ENCODE measurements at places on chromosomes 2 and 18. TPM values are rescaled to one million over a fixed set of nuclear protein-coding genes. Genes with fewer than 3 reads are reported as not detected.
A peak's percentile ranks its signal among the peaks of the same experiment; 100 is the strongest.

DNA sequence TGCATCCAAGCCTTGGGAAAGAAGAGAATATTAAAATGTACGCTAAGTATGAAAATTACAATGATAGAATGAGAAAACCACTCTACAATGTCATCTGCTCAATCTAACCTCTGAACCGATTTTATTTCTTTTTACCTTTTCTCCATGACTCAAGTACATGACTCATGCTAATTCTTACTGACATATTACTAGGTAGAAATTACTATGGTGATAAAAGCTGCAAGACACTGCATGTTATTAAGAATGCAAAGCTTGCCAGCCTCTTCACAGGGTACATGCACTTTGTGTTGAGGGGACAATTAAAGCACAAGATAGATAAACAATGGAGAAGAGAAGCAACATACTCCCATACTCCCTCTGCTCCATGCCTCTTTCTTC, 20.7 kb downstream of the SFT2D3 start:
- DNase-seq, result no peak

- DNase-seq, result no peak
These were observed 73.9 kb downstream of the NEDD4L start for GRCh38 chr18:58117786-58118403.

DNA sequence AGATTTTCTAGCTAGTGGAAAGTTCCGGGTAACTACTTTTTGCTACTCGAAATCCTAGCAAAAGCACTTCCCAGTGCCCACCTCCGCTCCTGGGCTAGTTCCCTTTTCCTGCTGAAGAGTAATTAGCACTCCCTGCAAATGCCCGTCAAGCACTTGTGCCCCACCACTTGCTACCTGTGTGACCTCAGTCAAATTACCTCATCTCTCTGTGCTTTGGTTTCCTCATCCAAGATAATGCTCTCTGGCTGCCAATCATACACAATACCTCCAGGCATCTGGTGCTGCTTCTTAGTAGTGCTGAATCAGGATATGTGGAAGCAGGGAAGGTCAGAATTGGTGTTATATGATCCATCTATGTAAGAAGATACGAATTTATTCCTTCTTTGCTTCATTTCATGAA, 102.1 kb upstream of the CDCA7 start:
- no peak for DNase-seq

DNA sequence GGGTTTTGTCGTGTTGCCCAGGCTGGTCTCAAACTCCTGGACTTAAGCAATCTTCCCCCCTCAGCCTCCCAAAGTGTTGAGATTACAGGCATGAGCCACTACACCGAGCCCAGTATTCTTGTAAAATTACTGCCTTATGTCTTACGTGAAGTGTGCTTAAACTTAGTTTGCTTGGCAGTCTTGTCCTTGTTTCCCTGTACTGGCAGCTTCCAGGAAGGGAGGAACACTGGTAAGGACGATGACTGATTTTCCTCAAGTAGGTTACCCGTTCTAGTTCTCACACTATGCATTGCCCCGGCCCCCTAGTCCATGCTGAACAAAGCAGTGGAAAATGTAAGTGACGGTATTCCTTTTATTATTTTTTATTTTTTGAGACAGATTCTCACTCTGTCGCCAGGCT, 19.7 kb upstream of the GATA6 start:
- no peak for DNase-seq

- DNase-seq, result no peak
These were observed 121.8 kb downstream of the PLB1 start for GRCh38 chr2:28617502-28618184.

GRCh38 chr2:108199726-108200125, 40.0 kb upstream of the SULT1C3 start:
- DNase-seq, result no peak

DNA sequence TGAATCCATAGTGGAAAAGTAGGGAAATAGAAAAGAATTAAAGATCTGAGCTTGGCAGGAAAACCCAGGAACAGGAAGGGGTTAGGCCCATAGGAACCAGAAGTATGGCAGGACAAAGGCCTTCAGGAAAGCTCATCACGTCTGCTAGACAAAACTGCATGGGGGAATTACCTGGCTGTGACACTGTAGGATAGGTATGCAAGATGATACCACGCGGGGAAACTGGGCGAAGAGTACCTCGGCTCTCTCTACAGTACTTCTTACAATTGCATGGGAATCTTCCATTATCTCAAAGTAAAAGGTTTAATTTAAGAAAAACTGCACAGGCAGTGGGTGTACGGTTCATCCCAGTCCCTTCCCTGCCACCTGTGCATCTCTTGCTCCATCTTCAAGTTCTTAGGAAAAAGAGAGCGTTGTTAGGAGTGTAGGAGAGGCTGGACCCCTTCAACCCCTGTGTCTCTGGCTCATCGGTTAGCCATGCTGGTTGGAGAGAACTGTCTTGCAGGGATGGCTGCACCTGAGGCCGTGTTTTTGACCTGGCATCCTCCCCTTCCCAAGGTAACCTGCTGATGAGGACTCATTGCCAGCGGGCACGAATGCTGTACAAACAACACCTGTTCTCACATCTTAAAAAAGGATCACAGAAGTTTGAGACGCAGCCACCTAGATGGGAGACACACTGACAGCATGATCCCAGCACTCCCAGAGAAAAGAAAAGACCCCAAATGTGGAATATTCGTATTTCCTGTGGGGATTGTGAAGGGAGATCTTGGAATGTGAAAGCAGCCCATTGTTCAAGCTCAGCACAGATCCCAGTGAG, 120.5 kb upstream of the COPS8 start:
- no peak for DNase-seq

Gene FBLN7
- total RNA-seq, result 15.6 TPM

Gene LRP1B
- total RNA-seq, result 0.28 TPM

DNA sequence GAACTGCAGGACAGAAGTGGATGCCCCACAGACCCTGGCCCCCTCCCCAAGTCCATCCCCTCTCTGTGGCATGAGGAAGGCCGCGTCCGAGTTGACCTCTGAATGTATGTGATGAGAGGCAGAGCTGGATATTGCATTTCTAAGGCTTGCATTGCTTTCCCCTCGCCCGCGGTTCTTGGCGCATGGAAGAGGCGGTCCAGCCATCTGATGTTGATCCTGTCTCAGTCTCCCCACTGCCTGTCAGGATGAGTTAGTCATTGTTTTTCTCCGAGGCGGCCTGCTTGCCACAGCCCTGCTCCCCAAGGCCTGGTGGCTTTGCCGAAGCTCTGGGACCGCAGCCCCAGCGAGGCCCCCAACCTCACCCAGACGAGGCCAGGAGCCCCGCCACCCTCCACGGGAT, 88.6 kb downstream of the SMAD7 start:
- no peak for DNase-seq

DNA sequence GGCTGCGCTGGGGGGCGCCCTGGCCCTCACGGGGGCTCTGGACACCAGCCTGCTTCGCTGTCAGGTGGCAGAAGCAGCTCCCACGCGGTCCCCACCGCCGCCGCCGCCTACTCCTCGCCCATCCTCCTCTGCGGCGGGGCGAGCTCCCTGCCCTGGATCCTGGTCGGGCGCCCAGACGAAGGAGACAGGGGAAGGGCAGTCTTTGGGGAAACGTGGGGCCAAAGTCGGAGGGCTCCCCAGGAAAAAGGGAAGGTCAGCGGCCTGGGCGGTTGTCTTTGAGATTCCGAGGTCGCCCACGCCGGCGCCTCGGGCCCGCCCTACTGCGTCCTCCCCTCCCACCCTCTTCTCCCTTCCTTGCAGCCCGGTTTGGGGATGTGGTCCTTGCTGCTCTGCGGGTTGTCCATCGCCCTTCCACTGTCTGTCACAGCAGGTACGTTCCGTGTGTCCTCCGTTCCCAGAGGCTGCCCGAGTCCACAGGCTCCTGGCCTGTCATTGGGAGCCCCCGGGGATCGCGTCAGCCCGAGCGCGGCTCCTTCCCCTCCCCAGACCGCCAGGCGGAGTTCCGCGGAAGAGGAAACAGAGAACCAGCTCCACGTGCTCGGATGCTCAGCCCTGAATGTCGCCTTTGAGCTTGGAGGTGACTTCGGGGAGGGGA, 800 bp downstream of the IL1RL2 start:
- peak; percentile 15 for DNase-seq

All from thoracic aorta (tissue), 2 donors.